ENCODE measurements at places on chromosomes 7 and 10.

DNA sequence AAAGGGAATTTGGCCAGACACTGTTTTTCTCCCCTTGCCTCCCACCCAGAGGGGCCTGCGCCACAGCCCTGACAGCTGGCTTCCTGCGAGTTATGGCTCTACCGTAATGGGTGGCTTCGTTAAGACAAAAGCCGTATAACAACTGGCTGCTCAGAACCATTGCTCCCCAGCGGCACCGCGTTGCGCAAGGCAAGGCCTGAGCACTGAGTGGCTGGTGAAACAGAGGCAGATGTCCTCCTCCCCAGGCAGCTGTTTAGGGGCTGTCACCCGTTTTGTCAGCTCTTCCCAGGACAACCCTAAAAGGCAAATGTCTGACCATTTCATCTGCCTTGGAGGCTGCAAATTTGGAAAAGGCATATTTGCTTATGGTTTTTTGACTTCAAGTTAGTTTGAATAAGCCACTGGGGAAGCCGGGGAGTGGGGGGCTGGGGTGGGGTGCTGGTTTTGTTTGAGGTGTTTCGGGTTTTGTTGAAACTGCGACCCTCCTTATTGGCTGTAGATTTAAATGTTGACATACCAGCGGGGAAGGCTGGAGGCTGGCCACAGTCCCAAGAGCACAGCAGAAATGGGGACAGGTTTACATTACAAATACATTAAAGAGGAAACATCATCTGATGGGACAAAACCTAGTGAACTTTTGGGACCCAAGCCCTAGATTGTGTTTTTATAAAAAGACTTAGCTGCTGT is 681 bp upstream of the SPOCK2 start:
- DNase-seq: no peak

- DNase-seq: peak; percentile 42
Measured at GRCh38 chr10:110681023-110681681, 37.0 kb downstream of the RBM20 start.

DNA sequence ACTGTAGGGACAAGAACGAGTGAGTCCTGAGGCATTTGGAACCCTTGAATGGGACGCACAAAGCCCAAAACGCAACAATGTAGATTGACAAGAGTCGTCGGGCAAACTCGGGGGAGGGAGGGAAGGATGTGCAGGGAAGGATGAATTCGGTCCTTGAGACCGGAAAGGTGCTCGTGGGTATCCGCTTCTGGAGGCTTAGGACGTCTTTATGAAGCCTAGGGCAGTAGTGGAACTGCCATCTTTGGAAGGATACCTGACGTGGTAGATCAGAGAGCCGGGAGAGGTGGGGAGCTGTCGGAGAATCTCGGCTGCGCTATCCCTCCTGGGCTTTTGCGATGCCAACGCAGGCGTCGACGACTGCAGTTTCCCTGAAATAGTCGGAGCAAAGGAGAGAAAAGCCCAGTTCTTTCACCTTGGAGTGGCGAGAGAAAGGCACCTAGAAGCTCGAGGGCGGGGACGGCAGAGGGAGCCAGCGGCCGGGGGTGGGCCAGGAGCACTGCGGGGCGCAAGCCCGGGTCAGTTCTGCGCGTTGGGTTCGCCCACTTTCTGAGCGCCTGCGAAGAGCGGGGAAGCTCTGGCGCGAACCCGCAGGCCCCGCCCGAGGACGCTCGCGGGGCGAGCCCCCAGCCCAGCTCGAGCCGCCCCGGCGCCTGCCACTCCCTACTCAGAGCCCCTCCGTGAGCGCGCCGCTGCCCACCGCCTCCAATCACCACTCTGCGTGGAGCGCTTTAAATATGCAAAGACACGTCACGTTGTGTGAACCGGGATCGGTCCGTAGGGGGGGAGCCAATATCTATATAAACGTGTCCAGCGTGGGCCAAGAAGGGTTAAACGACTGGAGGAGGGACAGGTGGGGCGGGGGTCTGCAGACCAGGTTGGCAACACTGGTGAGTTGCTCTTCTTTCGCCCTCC is at the start of gene CYP26C1:
CYP26C1 (plus strand) TSS at position 824 of the 912 bp plus-strand sequence. CDS start 466 bp downstream, outside the sequence.
- no peak for DNase-seq

- no peak for DNase-seq
Measured at GRCh38 chr7:156487811-156488533, 152.6 kb upstream of the RNF32 start.

- DNase-seq: no peak
Measured at GRCh38 chr7:45013465-45013967, 13.5 kb downstream of the CCM2 start.

DNA sequence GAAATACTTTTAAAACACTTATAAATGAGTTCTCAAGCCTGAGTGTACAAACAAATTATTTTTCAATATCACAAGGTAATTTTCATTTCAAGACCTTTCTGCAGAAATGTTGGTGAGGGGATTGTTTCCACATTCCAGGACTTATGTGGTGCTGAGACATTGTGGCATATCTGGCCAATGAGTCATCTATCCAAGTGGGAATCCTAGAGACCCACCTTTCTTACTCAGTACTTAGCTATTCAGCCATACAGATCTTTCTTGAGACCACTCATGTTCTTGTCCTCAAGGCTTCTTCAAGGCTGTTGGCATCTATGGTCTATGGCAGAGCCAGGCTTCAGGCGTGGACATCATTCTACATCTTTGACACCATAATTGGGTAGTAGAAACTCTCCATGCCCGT is 225.4 kb downstream of the DKK1 start:
- no peak for DNase-seq

GRCh38 chr7:113128031-113128430 is 9.7 kb upstream of the SMIM30 start:
- no peak for DNase-seq

GRCh38 chr7:83153419-83153818 is 9.3 kb downstream of the PCLO start:
- no peak for DNase-seq

DNA sequence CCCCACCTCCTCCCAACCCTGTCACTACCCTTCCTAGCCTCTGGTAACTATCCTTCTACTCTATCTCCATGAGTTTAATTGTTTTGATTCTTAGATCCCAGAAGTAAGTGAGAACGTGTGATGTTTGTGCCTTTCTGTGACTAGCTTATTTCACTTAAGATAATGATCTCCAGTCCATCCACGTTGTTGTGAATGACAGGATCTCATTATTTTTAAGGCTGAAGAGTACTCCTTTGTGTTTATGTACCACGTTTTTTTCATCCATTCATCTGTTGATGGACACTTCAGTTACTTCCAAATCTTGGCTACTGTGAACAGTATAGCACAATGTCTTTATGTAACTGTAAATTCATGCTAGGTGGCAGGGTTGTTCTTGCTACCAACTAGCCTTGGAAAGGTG is 461.6 kb downstream of the PLXDC2 start:
- DNase-seq: no peak

- DNase-seq: peak; percentile 17
Measured at GRCh38 chr10:42952931-42953683, 123.8 kb upstream of the RET start.

DNA sequence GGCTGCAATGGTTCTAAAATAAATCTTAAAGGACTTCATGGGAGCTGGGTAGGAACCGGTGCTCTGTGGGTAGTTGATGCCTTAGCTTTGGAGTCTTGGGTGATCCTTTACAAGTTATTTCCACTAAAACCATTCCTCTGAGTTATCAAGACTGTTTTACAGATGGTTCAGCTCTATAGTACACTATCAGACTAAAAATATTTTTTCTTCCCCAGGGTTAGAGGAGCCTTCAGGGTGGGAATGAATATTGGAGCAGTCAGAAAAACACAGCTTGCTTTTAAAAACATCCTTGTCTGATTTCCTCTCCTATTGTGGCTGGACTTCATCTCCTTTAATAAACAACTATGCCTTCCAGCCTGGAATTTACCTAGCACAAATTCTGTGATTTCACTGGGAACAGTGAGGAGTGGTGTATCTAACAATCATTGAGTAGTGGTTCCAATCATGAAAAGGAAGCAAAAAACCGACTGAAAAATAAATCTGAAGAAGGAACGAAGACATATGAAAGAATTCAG is 102.6 kb upstream of the AFAP1L2 start:
- DNase-seq: no peak

GRCh38 chr10:30435073-30435422 is 1.1 kb downstream of the MAP3K8 start:
- DNase-seq: peak; percentile 37

DNA sequence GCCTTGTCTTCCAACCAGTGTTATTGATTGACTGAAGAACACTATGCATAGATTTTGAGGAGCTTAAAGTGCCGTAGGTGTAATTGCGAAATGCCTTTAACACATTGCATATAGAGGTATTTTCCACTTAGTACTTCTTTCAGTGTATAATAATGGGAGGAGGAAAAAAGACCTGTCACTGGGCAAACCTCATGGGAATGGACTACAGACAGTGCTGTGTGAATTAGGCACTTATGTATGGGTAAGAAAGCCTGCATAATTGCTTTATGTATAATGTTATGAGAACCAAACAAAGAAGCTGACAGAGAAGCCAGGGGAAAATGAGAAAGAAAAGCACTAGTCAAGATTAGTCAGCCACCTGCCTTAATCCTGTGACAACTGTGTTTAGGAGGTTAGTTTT is 12.4 kb upstream of the SCRN1 start:
- DNase-seq: no peak

GRCh38 chr10:16856567-16856966 is 39.3 kb upstream of the RSU1 start:
- no peak for DNase-seq

GRCh38 chr7:22565315-22565811 is 65.4 kb upstream of the STEAP1B start:
- no peak for DNase-seq

DNA sequence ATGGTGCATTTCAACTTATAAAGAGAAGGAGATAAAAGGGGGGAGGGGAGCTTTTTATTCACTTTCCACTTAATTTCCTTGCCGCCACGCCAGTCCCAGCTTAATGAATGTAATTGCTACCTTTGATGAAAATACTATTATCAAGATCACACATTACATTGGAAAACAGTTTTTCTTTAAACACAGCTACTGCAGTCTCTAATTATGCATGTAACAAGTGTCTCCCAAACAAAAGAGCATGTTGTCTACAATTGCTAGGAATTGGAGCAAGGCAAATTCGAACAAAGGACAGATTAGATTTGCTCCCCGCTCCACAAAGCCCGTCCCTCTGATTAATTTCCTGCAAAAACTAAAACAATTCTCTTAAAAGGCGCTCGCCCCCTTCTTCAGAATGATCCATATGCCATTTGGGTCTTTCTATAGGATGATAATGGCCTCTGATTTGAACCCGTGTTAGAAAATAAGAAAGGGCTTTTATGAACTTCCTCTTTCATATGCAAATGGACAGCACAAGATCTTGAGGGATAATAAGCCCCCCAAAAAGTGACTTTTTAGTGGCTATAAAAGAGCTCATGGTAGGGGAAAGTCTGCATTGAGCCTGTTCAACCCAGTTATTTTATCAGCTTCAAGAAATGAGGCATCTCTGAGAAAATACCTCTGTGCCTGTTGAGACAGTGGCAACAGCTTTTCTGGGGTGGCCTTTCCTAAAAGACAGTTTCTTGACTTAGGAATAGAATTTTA is 60.6 kb downstream of the ACADSB start:
- no peak for DNase-seq

GRCh38 chr10:29951441-29951931 is 107.9 kb downstream of the JCAD start:
- no peak for DNase-seq

GRCh38 chr7:151514461-151515275 is 5.0 kb downstream of the RHEB start:
- no peak for DNase-seq

DNA sequence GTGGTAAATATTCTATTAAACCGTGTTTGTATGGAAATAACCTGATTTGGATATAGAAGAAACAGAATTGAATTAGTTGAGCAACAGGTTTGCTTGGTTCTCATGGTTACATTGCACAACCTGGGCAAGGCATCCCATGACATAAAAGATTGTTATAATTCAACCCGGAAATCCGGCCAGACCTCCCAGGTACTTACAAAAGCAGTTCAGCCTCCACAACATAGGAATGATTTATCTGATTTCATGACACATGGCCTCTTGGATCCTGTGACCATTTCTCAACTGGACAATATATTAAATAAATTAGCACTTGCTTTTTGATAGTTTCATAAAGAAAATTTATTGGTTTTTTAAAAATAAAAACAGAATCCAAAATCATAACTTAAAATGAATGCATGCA is 55.1 kb upstream of the PTPN12 start:
- DNase-seq: no peak

GRCh38 chr10:93142534-93142933 is 68.8 kb downstream of the CYP26A1 start:
- DNase-seq: no peak

- no peak for DNase-seq
Measured at GRCh38 chr10:122127943-122128342, 139.0 kb downstream of the TACC2 start.

GRCh38 chr7:41588341-41588740 is 114.5 kb downstream of the INHBA start:
- DNase-seq: no peak

DNA sequence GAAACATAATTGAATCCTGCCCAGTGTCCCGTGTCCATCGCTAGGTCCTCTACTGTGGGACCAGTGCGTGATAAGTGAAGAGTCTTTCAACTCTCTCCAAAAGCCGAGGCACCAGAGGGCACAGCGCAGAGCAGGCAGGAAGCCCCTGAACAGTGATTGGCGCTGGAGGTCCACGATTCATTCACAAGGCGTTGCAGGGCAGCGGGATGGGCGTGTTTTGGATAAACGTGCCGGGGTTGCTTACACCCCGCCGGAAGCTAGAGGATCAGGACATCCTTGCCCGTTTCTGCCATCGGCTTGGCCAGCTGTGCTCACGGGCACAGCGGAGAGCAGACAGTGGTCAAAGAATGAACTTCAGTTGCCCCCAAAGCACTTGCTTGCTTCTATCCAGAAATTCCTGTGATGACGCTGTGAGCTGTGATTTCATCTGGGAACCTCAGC is 86.0 kb upstream of the PFKP start:
- DNase-seq: no peak

GRCh38 chr7:157849726-157850125 is 512.9 kb downstream of the DNAJB6 start:
- DNase-seq: no peak

DNA sequence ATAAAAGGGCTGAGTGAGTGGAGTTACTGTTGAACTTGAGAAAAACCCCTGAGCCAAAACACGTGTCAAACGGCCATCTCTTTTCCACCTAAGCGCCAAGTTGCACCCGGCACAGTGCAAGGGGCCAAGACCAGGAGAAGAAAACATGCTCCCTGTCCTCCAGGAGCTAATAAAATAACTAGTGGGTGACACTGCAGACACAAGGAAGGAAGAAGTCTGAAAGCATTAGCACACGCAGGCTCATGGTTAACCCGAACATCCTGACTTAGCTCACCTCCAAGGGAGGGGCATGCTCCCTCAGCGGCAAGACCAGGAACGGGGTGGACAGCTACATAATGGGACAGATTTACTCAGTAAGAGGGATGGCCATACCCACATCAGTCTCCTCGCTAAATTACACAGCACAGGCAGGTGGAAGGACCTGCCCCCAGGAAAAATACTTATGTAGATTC is 65.0 kb downstream of the PIP4K2A start:
- DNase-seq: peak; percentile 62

DNA sequence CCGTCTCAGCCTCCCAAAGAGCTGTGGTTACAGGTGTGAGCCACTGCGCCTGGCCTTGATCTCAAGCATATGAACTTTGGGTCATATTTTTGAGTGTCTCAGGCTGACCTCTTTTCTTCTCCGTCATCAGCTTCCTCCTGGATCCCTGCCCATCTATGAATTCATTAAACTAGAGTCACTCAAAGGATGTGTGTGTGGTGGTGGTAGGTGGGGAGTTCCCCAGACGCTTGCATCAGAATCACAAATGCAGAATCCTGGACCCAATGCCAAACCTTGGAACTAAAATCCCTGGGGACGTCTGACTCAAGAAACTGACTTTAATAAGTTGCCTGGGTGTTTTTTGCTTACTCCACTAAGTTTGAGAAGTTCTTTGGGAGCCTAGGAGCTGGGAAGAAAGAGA is 6.7 kb upstream of the CREB5 start:
- no peak for DNase-seq

All from activated T-cell treated with anti-CD3 and anti-CD28 coated beads, Interleukin-2, amount 50 U/mL, for 24 hours (primary cell).